ENCODE measurements at places on chromosomes 6 and 20.

- DNase-seq: no peak
Measured at GRCh38 chr6:6815732-6816131, 227.2 kb downstream of the LY86 start.

GRCh38 chr6:139754898-139755775 lies 380.7 kb upstream of the CITED2 start:
- DNase-seq: no peak

- no peak for DNase-seq
Measured at GRCh38 chr6:21005816-21006570, 471.7 kb downstream of the CDKAL1 start.

DNA sequence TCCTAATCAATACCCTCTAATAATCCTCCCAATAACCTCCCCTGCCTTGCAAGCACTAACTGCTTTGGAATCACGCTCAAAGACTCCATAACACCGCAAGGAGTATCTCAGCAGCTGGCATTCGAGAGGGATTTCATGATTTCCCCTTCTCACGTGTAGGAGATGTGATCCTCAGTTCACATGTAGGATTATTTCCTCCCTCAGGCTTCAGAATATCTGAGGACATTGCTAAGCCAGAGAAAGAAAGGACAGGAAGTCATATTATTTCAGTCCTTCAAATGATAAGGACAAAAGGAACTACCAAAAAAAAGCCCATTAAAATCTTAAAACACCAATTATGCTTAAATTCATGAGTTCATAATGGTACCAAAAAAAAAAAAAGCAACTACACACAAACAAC lies 122.9 kb downstream of the NFATC2 start:
- no peak for DNase-seq

DNA sequence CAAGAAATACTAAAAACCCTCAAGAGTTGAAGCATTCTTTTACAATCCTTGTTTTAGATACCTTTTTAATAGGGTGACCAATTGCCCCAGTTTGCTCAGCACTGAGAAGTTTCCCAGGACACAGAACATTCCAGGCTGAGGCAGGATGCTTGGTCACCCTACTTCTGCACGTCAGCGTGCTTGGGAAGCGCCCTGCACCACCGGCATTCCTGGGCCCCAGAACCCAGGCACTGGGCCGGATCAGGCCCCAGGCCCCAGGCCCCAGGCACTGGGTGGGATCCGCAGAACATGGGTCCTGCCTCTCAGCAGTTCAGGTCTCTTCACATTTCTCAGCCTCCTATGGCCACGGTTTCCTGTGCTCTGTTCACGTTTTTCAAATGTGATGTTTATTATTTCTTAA lies 213.8 kb upstream of the QKI start:
- DNase-seq: no peak

GRCh38 chr6:128806261-128806660 lies 76.7 kb upstream of the LAMA2 start:
- no peak for DNase-seq

GRCh38 chr20:8421981-8422380 lies 289.9 kb downstream of the PLCB1 start:
- no peak for DNase-seq

DNA sequence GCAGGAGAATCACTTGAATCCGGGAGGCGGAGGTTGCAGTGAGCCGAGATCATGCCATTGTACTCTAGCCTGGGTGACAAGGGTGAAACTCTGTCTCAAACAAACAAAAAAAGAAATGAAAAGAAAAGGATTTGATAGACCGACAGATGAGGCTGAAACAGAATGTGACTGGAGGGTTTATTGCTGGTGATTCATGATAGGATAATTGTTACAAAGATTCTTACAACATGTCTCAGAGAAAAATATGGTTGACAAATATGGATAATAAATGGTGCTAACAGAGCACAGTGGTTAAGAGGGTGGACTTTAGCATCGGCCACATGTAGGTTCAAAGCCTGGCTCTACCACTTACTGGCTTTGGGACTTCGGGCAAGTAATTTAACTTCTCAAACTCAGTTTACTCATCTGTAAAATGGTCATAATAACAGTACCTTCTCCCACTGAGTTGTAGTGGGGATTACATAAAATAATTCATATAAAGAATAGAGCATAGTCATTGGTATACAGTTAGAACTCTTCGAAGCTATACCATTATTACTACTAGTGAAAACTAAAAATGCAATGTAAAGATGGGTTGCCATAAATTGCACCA lies 131.9 kb downstream of the MAP3K7 start:
- DNase-seq: no peak

GRCh38 chr6:90375681-90376439 lies 79.2 kb upstream of the BACH2 start:
- no peak for DNase-seq

DNA sequence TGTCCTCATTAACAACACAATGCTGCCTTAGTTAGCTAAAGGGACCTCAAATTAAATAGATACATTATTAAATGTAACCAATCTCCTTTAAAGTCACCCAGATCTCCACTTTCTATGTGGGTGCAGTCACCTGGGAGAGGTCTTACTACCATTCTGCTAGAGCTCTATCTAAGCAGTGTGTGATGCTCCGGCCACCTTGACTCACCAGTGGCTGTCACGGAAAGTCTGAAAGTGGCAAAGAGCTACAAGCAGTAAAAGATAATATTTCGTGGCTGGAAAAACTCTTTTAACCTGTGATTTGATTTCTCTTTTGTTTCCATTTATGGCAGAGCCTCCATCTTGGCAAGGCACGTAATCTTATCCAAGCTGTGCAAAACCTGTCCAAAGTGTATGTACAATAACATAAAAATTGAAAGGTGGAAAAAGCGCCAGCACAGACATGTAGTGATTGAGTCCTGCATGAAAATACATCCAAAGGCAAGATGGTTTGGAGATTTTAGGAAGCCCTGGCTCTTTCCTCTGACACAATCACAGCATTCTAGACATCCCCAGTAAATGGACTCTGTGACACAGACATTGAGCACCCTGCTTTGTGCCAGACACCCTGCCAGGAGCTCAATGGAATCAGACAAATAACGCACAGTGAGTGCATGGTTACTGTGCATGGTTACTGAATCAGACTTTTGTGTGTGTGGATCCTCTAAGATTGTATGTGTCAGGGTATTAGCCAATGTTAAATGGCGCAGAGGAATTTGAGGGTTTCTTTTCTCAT lies 116.6 kb downstream of the ADAT2 start:
- DNase-seq: no peak

- DNase-seq: no peak
Measured at GRCh38 chr6:1346558-1347091, 34.7 kb downstream of the FOXQ1 start.

DNA sequence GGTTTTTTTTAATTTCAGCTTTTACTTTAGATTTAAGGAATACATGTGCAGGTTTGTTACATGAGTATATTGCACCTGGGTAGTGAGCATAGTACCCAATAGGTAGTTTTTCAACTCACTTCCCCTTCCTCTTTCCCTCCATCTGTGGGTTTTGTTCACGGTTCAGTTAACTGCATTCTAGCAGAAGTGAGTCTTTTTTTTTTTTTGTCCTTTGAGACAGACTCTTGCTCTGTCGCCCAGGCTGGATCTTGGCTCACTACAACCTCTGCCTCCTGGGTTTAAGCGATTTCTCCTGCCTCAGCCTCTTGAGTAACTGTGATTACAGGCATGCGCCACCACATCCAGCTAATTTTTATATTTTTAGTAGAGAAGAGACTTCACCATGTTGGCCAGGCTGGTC lies 8.7 kb downstream of the UBR2 start:
- no peak for DNase-seq

- DNase-seq: no peak
Measured at GRCh38 chr6:38470548-38470947, 169.2 kb downstream of the BTBD9 start.

DNA sequence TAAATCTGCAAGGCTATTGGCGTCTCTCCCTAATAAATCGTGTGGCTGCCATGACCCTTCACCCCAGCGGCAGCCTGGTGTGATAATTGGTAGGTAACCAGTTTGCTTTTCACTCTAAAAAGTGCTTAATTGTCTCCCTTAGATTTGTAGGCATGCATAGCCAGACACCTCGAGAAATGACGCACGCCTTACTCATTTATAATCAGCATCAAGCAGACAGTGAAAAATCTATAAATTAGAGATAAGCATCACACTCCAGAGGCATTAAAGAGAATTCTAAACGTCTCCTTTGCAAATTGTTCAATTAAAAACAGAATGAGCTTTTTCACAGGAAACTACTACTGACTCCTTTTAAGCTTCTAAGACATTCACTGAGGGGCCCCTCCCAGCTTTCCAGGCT lies 110.2 kb upstream of the RPS6KA2 start:
- no peak for DNase-seq

DNA sequence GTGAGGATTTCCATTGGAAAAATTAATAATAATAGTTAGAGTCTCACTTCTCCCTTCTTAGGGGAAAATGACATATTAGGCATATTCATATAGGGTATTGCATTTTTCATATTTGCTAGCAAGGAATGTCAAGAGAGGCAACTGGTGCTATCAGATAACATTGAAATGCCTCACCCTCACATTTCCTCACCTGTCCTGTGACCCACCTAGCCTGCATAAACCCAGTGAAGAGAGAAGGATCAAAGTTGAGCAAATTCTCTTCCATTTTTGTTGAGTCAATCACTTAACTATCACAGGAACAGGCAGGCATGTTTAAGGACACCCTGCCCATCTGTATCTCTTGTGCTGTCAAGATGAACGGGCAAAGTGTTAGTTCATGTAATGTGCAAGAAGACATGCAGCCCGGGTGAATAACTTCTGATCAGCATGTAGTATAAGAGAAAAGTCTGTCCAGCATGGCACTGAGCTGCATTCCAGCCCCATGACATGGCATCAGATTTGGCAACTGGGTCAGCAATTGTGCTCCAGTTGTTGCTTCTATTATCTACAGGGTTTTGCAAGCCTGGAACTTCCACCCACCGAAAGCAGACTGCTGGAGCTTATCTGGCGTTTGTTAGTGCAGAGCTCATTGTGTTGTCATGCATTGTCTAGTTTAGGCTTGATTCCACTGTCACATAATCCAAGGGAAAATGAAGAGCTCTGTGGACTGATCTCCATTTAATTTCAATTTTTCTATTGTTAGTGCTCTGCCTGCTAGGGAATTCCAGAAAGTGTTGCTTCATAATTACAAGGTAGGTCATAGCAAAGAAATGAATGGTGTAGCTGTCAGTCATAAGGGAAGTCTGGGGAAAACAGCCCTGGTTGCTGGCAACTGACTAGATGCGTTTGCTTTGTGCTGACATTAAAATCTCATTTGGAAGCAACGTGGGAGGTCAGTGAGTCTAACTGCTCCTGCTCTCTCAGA lies 138.4 kb upstream of the TNFAIP3 start:
- no peak for DNase-seq

DNA sequence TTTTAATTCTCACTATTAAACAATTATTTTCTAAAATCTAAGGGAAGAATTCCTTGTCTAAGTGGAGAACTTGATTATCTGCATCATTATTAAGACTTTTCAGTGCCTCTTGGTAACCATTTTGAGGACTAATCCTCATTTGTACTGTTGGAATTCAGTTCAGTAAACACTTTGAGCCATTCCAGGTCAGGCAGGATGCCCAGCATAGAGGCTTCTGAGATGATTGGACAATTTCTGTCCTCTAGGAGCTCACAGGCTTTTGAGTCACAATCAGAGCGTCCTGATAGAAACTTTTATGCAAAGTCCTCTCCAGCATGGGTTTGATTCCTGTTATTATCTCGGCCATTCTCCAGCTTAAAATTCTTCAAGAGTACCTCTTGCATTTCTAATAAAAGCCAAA lies 1304.6 kb downstream of the EPHA7 start:
- DNase-seq: no peak

DNA sequence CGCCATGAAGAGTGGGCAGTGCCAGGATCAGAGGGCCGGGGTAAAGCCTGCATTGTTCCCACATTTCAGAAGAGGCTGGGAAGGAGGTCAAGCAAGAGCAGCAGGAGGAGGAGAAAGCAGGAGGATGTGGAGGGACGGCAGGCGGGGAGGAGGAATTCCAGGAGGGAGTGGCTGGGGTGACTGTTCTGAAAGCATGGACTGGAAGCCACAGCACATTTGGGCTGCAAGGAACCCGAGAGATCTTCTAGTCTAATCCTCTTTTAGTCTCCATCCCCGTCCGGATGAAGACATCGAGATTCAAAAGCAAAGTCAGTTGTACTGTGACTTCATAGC lies 76.9 kb downstream of the FAM50B start:
- DNase-seq: no peak

- DNase-seq: no peak
Measured at GRCh38 chr6:48560408-48560807, 449.4 kb upstream of the PTCHD4 start.

GRCh38 chr6:169960521-169960885 lies 209.1 kb downstream of the ERMARD start:
- no peak for DNase-seq

DNA sequence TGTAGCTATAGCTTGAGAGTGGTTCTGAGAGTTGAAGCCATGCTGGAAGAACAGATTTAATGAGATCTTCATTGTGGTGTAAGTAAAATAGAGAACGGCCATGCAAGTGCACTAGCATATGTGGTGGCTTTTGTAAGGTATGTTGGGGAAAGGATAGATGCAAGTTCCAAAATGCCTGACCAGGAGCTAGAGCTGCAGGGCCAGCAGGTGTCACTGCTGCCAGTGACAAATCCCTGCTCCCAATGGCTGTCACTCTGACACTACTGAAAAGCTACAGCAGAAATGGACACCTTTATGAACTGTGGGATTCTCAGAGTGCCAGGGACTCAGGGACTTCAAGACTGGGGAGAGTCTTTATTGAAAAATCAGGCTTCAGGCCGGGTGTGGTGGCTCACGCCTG lies 23.1 kb upstream of the VIP start:
- no peak for DNase-seq

- no peak for DNase-seq
Measured at GRCh38 chr20:47789764-47790579, 4.7 kb upstream of the SULF2 start.

DNA sequence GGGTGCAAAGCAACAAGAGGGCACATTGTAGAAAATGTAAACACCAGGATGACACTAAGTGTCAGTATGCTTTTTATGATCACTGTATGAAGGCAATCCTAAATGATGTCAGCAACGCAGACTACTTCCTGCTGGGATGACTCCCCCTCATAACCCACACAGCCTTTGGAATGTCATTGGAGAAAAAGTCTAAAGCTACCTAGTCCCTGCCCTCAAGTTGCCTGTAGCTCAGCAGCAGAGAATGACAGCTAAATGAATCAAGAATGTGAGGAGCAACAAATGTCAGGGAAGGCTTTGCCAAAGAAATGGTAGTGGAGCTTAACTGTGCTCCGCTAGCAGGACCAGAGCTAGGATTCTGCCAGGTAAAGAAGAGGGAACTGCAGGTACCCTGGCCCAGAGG lies 555.6 kb downstream of the CD83 start:
- no peak for DNase-seq

GRCh38 chr20:8709627-8710026 lies 359.3 kb upstream of the PLCB4 start:
- no peak for DNase-seq

GRCh38 chr20:36924167-36925045 lies 27.1 kb downstream of the SAMHD1 start:
- no peak for DNase-seq

- DNase-seq: no peak
Measured at GRCh38 chr6:58113960-58114359, 796.5 kb downstream of the PRIM2 start.

GRCh38 chr6:14751645-14752175 lies 494.2 kb upstream of the JARID2 start:
- no peak for DNase-seq

- DNase-seq: no peak
Measured at GRCh38 chr20:57176842-57177241, 89.6 kb downstream of the BMP7 start.

GRCh38 chr20:44678990-44679611 lies 27.6 kb upstream of the ADA start:
- DNase-seq: no peak

GRCh38 chr6:168515376-168515775 lies 74.4 kb downstream of the SMOC2 start:
- DNase-seq: no peak

Data from effector memory CD8-positive, alpha-beta T cell (primary cell).